ENCODE measurements at places on chromosomes 7 and 10.

- DNase-seq = no peak
Measured at GRCh38 chr10:59872892-59873463, 33.4 kb downstream of the CCDC6 start.

- DNase-seq = no peak
Measured at GRCh38 chr7:77157446-77157845, 35.0 kb downstream of the CCDC146 start.

DNA sequence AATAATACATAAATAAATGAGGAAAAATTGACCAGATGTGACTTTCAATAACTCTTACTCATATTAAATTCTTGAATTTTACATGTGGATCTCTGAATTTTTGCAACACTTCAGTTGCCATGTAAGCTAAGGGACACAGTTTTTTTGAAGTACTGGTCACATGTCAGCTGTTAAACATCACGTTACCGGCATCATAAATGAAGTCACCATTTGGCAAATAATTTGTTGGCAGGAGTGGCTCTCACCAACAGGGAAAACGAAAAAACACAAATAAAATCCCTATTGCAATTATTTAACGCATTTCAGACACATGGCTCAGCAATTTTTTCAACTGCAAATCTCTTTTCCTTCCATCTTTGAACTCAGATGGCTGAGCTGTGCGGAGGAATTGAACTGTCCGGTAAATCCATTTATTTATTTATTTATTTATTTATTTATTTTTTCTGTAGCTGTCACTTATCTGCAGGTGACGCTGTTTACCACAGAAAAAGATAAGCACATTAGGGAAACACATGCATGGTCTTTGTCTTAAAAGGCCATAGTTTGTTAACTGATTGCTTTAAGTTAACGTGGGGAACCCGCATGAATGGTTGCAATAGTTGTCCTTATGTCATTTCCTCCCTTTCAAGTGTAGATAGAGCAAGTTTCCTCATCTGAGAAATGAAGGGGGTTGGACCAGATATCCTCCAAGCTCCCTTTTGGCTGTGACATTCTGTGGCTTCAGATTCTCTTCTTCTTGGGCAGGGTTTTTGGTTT is 64.7 kb upstream of the JAZF1 start:
- DNase-seq = no peak

DNA sequence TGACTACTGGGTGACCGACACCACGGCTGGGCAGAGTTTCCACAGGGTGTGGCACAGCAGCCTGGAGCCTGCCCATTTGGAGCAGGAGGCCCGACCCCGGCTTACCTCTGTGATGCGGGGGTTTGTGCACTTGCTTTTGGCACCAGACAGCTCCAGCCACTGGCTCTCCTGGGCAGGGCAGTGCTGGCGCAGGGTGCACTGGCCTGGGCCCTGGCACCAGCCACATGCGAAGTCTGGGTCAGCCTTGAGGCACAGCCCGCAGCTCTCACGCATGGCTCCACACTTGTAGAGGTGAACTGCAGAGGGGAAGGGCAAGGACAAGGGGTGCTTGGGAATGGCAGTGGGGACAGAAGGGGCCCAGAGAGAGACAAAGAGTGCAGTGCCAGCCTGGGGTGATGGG is 373.7 kb downstream of the PLXNA4 start:
- DNase-seq = no peak

GRCh38 chr7:125363873-125364272 is 434.2 kb upstream of the POT1 start:
- no peak for DNase-seq

DNA sequence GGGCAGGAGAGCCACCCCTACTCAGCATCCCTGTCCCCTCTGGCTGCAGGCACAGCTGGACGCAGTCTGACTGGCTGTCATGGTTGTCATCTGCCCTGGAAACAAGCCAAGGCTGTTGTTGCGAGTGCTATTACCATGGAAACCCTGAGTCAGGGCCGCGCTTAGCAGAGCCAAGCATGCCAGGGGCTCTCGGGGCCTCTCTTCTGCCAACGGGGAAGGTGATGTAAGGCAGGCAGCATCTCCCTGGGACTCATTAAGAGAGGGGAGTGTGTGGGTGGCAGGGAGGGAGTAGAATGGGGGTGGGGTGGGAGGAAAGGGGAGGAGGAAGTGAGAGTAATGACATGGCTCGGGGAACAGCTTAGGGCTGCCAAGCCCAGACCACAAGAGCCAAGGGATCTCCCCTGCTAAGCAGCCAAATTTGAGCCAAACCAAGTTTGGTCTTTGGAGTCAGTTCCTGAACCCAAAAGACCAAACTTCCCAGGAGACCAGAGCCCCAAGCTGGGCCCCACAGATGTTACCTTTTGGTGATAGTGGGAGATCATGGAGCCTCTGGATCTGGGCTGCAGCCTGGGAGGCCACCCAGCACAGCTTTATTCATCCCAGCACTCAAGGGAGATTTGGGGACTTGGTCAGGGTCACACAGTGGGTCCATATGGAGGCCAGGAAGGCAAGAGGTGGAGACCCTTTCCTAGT is 67.6 kb downstream of the TMEM130 start:
- no peak for DNase-seq

- DNase-seq = no peak
Measured at GRCh38 chr10:124292911-124293615, 125.7 kb downstream of the OAT start.

- DNase-seq = no peak
Measured at GRCh38 chr10:82942286-82943099, 1067.5 kb downstream of the NRG3 start.

- no peak for DNase-seq
Measured at GRCh38 chr7:5094641-5095040, 49.0 kb downstream of the RBAK start.

DNA sequence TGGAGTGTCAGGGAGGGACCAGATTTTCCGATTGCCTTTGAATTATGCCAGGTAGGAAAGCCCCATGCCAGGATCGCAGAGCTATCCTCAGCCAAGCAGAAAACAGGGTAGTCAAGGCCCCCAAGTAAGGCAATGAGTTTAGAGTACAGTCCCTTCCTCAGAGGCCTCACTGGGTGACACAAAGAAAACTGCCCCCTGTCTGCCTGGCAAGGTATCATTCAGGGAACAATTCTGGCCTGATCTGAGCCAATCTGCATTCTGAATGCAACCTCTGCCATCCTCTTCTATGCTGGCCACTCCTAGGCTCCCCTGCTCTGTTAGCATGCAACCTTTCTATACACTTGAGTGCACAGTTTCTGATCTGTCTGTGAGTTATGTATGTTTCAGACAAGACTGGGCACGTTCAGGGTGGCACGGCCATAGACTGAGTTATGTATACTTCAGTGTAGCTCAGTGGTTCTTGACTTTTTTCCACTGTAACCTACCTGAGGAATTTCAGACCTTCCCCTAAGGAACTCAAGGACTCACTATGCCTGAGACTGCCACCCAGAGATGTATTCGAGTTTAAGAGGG is 336.8 kb downstream of the PLXNA4 start:
- DNase-seq = no peak

DNA sequence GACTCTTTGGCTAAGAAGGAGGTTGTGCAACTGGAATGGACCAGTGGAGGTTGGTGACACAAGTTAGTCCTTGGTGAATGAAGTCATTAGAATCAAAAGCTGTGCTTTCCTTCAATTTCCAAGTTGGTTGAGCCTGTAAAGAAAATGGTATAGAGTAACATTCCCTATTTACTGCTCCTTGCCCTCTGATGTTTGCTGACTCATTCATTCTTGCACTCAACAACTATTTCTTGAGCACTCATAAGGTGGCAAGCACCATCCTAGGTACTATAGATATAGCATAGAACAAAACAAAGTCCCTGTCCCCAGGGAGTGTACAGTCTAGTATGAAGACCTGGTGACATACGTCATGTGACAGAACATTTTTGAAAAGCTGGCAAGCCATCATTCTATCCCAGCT is 118.9 kb upstream of the CCDC6 start:
- DNase-seq = no peak

- DNase-seq = no peak
Measured at GRCh38 chr7:121094829-121095228, 106.3 kb downstream of the CPED1 start.

- DNase-seq = no peak
Measured at GRCh38 chr7:29496355-29497020, 67.1 kb upstream of the PRR15 start.

- DNase-seq = peak; percentile 78
Measured at GRCh38 chr10:87817609-87818504, at the start of gene ATAD1. Gene ATAD1 (minus strand): TSS chr10:87818226. CDS start chr10:87814599, 3,627 bp downstream.

- no peak for DNase-seq
Measured at GRCh38 chr7:108360058-108360800, 96.0 kb downstream of the NRCAM start.

- no peak for DNase-seq
Measured at GRCh38 chr7:91685544-91685943, 195.0 kb downstream of the MTERF1 start.

GRCh38 chr10:30413996-30414576 is 19.9 kb upstream of the MAP3K8 start:
- no peak for DNase-seq

- no peak for DNase-seq
Measured at GRCh38 chr10:129964611-129965424, 744 bp upstream of the EBF3 start.

- DNase-seq = no peak
Measured at GRCh38 chr7:158378978-158379377, 208.6 kb downstream of the PTPRN2 start.

DNA sequence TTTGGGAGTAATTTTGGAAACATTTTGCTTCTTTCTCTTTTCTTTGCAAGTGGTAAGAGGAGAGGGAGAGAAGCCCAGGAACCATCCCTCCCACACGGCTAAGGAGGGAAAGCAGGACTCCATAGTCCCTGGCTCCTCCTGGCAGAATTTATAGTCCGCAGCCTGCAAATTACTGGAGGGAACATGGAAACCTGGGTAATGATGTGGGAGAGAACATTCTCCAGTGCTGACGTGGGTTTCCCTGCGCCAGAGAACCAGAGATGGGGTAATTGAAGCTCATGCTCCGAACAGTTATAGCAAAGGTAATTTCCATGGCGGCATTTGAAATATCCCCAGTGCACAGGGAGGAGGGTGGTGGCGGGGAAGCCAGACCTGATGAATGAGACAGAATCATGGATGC is 320.4 kb downstream of the RPS24 start:
- no peak for DNase-seq

- DNase-seq = no peak
Measured at GRCh38 chr7:104980440-104980839, 33.6 kb upstream of the KMT2E start.

DNA sequence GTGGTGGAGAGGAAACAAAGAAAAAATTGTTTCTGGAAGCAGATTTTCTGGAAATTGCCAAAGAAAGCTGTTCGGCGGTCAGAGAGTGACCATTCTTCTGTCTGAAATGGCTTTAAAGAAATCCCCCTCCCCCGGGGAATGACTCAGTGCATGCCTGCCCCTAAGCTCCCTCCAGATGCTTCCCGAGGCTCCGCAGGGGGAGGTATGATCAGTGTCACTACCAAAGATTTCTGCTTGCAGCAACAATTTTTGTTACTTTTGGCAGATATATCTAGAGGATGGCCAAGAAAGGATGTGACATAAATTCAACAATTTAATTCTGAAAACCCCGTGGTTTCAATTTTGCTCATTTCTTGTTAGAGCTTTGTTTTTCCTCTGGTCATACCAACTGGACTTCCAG is 163.9 kb downstream of the JCAD start:
- no peak for DNase-seq

- no peak for DNase-seq
Measured at GRCh38 chr7:50477640-50478039, 27.5 kb upstream of the FIGNL1 start.

DNA sequence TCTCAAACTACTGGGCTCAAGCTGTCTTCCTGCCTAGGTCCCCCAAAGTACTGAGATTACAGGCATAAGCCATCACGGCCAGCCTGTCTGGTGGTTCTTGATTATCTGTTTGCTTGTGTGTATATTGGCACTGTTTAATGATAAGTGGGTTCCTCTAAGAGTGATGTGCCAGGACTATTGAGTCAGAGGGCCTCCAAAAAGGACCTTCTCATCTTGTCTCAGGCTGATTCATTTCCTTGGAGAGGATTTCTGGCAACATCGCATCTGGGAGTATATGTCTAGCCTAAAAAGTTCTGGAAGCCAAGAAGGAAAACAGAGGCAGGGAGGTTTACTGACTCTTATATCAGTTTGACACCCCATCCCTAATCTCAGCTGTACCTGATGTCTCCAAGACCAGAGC is 27.1 kb upstream of the AKAP9 start:
- DNase-seq = no peak

DNA sequence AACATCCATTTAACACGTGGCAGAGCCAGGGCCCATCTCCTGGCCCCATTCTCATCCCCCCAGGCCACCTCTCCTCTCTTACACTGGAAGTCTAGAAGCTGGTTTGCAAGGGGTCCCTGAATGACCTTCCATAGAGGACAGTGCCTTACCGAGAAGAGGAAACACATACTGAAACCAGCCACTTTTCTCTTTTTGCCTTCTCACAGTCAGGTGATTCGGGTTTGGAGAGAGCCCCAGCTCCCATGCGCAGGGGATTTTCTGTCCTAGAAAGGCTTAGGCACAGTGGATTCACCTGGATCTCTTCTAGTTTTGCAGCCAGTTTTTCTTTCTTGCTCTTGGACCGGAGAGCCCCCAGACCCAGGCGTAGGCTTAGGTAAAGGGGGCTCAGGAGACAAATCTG is 334.1 kb upstream of the C7orf33 start:
- no peak for DNase-seq

DNA sequence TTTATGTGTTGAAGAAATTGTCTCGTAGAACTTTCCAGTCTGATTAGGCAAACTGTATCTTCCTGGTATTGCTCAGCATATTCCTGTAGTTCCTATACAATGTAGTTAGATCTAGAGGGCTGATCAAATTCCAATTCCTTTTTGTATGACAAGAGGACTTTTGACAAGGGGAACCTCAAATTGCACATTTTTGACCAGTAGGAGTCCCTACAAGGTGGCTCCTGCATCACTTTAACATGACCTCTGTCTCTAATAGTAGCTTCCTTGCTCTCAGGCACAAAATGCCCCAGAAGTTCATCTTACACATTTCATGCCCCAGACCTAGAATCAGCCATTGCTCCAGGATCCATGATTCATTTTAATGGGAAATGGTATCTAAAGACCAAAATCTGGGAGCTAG is 18.7 kb downstream of the HERPUD2 start:
- DNase-seq = no peak

DNA sequence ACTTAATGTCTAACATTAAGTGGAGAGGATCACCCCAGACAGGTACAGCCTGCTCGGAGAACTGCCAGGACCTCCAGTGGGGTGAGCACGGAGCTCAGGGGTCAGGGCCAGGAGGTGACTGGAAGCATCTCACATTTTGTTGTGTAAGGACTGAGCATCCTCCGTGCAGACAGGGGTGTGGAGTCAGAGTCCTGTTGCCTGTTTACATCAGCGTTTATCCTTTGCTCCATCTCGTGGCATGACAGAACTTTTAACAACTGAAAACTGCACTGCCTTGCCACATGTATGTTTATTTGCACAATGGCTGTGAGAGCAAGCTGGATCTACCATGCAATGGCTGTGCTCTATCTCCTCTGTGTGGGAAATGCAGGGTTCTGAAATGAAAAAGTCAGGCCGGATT is 175.4 kb upstream of the AKR1E2 start:
- DNase-seq = no peak

Data from stimulated activated CD8-positive, alpha-beta memory T cell treated with anti-CD3 and anti-CD28 coated beads, Interleukin-12 subunit alpha, Interleukin-12 subunit beta, amount 100 ng/mL, for 1 hour (primary cell).